ENCODE measurements at places on chromosomes 11 and 22.

- no peak for DNase-seq
Observed at GRCh38 chr11:45021692-45022141, 71.0 kb upstream of the TP53I11 start.

DNA sequence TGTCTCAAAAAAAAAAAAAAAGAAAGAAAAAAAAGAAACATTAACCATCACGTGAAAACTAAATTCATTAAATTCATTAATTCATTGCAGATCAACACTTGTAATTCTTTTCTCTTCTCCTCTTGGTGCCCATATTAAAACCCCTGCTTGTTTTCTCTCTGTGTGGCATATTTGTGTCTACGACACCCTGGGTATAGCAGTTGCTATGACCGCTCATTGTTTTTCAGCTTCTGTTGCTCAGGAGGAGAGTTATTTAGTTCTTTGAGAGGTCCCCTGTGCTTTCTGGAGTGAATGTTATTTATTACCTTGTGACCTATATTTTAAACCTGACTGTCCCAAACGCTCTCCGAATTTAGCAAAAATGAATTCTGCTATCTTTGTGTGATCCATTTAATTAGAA lies 62.3 kb upstream of the CLMP start:
- no peak for DNase-seq

- DNase-seq: no peak
Observed at GRCh38 chr11:113694390-113694789, 11.7 kb downstream of the TMPRSS5 start.

GRCh38 chr11:123202155-123203151 lies 7.4 kb upstream of the CLMP start:
- DNase-seq: no peak

DNA sequence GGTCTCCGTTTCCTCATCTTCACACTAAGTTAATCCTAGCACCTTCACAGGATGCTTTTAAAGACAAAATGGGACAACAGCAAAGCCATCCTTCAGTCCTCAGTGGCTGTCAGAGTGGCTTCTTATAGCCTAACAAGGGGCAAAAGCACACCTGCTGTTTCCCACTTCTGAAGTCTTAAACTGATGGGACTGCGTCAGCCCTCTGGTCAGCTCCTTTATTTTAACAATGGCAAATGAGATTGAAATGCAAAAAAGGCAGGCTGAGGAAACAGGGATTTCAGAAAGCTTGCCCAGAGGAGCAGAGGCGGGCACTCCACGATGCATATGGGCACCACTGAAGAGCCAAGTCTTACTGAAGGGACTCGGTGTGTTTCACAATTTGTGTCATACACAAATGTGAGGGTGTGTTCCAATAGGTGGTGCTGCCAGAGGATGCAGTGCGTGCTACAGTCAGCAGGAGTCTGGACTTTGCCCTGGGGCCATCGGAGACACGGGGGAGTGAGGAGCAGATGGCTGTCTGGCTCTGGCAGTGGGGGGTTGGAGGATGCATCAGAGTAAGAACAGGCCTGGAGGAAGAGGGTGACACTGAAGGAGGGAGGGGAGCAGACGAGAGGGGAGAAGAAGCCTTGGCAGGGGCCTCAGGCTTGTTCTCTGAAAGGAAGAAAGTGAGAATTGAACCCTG lies 47.3 kb downstream of the TENM4 start:
- no peak for DNase-seq

DNA sequence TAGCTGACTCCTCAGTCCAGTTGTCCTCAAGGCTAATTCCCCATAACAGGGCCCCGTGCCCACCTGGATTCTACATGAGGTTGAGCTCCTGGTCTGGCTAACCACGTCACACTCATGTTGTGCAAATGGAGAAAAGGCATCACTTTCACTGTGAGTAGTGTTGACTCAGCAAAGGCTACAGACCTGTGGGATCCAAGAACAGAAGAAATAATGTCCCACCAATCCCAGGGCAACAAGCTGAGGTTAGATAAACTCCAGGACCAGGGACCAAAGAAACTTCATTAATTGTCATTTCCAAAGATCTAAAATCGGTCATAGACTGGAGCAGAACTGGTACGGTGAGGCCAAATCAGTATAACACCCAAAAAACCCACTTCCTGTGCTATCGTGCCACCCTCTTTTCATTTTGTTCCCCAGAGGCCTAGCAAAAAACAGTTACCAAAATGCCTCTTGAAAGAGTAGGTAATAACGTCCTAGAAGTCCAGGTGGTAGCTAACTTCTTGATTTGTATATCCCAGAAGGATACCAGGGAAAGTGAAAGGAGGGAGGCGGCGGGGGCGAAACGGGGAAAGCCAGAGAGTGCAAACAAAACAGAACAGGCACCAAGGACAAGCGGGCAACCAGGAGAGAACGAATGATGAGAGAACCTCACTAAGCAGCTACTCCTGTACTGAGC lies 1.4 kb downstream of the PCSK7 start:
- DNase-seq: no peak

DNA sequence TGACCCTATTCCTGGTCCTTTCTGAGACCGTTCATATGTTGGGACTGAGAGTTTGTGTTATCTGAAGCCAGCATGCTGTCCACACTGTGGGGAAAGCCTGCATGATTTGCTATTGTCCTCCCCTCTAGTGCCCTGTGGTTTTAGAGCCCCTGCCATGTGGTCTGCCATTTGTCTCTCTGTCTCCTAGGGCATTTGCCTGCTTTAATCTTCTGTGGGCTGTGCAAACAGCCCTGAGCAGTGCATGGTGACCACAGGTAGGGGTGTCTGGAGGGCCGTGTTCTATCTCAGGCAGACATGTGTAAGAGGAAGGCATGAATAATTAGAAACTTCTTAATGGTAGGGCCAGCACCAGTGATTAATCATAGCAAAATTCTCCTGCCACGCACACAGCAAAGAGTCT lies 23.0 kb downstream of the AMPD3 start:
- DNase-seq: no peak

- DNase-seq: no peak
Observed at GRCh38 chr22:31099386-31099785, 8.0 kb downstream of the SELENOM start.

GRCh38 chr11:14578541-14578956 lies 58.4 kb upstream of the PSMA1 start:
- no peak for DNase-seq

DNA sequence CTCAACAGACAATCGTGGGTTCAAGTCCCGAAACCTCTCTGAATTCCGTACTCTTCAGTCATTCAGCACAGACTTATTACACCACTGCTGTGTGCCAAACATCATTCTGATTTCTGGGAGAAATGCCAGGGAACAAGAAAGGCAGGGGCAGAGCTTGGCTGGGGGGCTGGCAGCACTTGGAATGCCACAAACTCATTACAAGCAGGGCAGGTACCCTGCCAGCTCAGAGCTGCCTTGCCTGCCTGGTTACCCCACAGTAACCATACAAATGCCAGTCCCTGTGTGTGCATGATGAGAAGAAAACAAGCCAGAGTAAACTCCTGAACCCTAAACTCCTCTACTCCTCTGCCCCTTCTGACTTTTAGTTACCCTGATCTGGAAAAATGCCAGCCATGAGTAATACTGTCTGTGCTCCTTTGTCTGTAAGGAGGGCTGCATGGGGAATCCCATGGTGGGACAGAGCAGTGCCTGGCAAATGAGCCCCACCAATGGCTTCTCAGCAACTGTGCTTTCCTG lies 6.9 kb upstream of the RAD9A start:
- DNase-seq: peak; percentile 72

GRCh38 chr22:19643448-19644313 lies 70.6 kb upstream of the SEPTIN5 start:
- no peak for DNase-seq

- no peak for DNase-seq
Observed at GRCh38 chr11:101045415-101045814, 84.2 kb downstream of the PGR start.

DNA sequence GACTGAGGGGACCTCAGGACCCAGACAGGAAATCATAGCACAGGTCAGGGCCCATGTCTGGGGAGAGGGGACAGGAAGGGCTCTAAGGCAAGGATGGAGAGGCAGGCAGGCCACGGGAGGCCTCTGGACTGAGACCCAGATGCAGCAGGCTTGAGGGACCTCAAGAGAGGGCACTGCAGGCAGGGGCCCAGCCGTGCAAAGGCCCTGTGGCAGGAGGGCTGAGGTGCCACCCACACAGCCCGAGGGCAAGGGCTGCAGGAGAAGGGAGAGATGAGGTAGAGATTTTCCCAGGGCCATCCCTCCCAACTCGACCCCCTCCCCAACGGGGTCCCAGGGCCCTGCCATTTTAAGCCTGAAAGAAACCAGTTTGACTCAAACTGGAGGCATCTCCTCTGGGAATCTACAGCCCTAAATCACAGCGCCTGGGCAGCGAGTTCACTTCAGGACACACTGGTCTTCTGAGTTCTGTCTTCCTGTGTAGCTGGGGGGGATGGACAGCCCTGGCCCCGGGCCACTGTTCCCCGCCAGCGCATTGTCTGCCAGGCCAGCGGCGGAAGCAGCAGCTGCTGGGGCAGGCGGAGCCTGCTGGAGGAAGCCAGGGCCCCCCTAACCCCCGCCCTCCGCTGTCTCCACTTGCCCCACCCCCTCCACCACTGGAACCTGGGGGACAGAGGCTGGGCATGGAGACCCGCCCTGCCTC lies 20.3 kb upstream of the WNT7B start:
- peak; percentile 95 for DNase-seq

GRCh38 chr22:27825174-27825573 lies 23.6 kb upstream of the MN1 start:
- no peak for DNase-seq

GRCh38 chr11:46307785-46308341 lies 30.4 kb downstream of the CREB3L1 start:
- DNase-seq: no peak

DNA sequence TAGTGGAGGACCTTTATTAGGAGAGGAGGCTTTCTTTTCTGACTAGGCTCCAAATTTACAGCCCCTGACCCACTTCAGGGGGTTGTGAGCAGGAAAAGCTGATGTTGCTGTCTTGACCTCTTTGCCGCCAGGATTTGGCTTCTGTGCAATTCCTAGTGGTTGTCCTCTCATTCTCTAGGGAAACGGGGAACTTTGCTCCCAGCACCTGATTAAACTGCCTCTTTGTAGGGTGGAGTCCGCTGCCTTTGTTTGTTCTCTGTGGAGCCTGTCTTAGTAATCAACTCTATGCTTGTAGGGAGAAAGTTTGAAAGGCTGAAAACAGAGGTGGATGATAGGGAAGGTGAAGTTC lies 16.3 kb downstream of the CTNND1 start:
- DNase-seq: no peak

DNA sequence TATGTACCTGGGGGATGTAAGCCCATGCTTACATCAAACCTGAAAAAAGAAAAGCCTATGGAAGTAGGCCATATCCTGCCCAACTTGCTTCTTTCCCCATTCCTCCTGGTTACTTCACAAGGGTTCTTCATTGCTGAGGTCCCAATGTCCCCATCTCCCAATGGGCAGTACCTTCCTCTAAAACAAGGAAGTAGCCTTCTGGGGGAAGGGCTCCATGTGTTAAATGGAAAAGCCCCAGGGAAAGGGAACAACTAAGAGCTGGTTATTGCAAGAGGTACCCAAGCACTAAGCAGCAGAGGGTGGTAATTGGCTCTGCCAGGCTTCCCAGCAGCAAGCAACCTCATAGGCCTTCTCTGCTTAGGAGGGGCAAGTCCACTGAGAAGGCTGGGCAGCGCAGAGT lies 11.3 kb downstream of the TMEM216 start:
- DNase-seq: no peak

DNA sequence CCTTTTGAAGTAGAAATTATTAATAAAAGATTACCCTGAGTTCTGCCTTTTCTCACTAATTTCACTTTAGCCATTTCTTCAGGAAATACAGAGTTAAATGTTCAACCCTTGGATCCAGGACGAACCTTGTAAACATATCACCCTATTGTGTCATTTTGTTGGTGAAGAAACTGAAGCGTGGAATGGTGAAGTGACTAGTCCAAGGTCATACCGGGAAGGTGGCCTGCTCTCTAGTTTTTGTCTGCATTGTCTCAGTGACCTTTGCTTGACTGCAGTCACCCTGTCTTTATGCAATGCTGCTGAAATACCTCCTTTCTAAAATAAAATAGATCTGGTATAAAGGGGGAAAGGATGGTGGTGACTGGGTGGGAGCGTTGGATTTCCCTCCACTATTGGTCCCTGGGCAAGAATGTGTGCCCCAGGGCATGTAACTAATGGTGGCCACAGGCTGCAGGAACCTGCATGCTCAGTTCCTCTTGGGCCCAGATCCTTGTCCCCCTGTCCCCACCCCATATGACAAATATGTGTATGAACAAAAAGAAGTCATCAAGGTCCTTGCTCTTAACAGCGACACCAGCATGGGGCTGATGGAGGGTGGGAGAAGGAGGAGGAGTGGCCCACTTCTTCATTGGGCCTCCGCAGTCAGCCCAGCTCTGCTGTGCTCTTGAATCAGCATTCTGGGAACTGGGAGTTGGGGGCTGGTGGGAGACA lies 977 bp upstream of the SORL1-AS1 start:
- DNase-seq: no peak

DNA sequence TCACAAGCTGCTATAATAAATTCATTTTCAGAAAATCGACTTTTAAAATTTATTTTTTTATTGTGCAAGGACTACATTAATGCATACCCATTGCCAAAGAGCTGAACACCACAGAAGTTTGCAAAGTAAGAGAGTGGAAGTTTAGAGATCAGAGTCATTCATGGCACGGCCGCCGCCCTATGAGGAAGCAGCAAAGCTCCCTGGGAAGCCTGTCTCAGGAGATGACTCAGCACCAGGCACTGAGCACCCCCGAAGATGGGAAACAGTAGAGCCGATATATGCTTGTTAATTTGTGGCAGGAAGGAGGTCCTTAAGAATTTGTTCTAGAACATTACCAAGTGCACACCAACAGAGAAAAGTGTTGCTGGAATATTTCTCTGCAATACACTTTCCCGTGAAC lies 693.7 kb downstream of the OPCML start:
- no peak for DNase-seq

GRCh38 chr11:62150887-62151736 lies 27.3 kb downstream of the INCENP start:
- no peak for DNase-seq

DNA sequence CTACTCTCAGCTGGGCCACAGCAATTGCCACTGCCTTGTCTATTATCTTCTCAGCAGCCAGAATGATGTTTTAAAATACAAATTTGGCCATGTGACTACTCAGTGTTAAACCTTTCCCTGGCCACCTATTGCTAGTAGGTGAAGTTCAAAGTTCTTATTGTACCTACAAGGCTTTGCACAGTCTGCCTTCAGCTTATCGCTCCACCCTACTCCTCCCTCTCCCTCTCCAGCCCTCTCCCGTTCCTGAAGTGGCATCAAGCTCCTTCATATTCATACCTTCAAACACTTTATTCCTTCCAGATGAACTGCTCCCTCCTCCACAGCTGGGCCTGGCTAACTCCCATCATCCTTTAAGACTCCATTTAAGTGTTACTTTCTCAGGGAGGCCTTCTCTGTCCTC lies 37.3 kb downstream of the OR10A6 start:
- DNase-seq: no peak

DNA sequence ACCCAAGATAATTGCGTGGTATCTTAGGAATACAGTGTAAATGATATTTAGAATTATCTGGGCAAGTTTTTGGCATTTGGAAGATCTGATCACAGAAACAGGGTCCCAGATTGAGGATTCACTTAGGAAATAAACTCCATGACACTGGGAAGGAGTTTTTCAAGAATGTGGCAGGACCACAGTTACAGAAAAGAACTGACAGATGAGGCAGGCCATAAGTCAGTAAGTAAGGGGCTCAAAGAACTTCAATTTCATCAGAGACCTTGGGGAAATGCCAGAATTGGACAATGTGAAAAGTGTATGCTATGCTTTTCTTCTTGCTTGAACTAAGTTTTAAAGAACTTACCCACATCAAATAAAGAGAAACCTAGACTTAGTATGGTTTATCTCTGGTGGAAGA lies 49.3 kb downstream of the RBMXL2 start:
- DNase-seq: no peak

Measured in SJSA1 (cell line).